ENCODE measurements at places on chromosomes 2 and 18.
A peak's percentile ranks its signal among the peaks of the same experiment; 100 is the strongest.

GRCh38 chr18:21703241-21703820, 1.2 kb downstream of the ABHD3 start:
- DNase-seq = peak; percentile 33

GRCh38 chr2:213315168-213315876, 31.1 kb downstream of the SPAG16 start:
- DNase-seq = no peak

DNA sequence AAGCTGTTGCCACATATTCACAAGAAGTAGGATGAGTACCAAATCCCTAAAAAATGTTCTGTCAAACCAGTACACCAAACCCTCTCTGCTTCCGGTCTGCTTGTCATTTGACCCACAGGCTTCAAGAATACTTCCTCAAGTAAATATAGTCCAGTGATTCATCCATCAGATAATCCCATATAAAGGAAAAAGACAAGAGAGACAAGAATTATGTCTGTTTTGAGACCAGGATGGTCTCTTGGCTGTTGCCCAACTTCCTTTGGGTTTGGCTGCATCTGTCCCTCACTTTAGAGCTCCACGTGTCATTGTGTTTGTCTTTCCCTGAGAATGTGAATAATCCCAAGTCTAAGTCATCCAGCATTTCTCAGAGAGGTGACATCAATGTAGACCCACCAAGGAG, 91.5 kb upstream of the NRP2 start:
- DNase-seq = no peak

DNA sequence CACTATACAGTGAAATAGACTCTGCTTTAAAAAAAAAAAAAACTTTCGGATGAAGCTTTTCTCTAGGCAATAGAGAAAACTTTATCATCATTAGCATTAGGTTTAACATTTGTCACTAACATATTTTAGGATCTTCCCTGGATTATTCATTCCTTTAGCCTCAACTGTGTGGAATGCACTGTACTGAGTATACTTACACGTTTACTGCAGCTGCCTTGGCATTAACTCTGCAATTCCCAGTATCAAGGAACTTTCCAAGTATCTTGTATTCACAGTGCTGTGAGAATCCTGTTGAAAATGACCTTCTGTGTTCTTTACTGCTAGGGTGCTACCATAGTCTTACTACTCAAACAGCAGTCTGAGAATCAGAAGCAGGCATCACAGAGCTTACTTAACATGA, 328.2 kb upstream of the COL3A1 start:
- DNase-seq = no peak
